Activated CD8-positive, alpha-beta T cell treated with anti-CD3 and anti-CD28 coated beads for 36 hours (primary cell): ENCODE measurements at places on chromosomes 1 and 21.

DNA sequence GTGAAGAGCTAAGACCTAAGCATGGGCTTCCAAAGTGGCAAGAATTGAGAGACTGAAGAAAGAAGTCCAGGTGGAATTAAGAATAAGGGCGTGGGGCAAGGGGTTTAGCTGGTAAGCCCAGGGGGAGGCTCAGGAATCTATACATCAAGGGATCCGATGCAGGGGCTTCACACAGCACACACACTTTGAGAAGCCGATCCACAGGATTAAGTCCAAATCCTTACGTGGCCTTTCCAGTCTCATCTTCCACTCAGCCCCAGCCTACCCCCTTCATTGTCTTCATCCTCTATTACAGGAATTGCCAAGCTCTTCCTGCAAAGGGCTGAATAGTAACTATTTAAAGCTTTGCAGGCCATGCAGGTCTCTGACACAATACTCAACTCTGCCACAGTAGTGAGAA, 101.3 kb downstream of the TGFBR3 start:
- H3K36me3 ChIP-seq: peaks cover 4% of the 10 kb centered on the region
- no peak overlapping the region for H3K4me3 ChIP-seq
- H3K4me1 ChIP-seq: peaks cover 10% of the 10 kb centered on the region
- DNase-seq: no peak
- no peak overlapping the region for H3K27ac ChIP-seq
- no peaks in the 10 kb centered on the region for H3K27me3 ChIP-seq

DNA sequence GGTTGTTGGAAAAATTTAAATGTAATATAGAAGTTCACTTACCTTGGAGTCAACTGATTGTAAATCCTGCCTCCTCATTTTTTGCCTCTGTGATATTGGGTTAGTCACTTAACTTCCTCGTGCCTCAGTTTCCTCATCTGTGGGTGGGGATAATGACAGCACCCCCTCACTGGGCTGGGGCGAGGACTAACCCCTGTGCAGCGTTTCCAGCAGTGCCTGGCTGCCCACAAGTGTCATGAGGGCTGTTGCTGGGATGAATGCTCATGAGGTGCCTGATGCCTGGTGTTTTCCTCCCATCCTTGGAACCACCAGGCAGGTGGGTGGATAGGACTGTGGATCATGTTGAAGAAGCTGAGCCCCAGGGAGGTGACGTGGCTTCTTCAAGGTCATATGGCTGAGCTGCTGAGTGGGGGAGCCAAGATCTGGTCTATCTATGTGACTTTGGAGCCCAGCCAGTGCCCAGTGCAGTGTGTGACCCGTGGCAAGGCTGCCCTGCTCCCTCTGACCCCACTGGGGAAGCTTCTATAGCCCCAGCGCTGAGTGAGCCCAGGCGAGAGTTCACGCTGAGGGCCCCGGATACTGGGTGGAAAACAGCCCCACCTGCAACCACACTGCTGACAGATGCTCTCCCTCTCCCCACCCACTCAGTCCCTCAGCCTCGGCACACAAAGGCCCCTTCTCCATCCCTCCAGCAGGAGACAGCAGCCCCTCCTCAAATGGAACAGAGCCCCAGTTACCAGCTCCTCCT, 446.0 kb downstream of the PTPRU start:
- H3K27ac ChIP-seq: no peak overlapping the region
- H3K36me3 ChIP-seq: no peaks in the 10 kb centered on the region
- H3K4me3 ChIP-seq: no peak overlapping the region
- DNase-seq: no peak
- H3K27me3 ChIP-seq: peaks cover 2% of the 10 kb centered on the region

- H3K4me1 ChIP-seq: peaks cover 25% of the 10 kb centered on the region
- no peak for DNase-seq
- peaks cover 21% of the 10 kb centered on the region for H3K36me3 ChIP-seq
- peak overlapping the region; percentile 89 for H3K27ac ChIP-seq
- peak overlapping the region; percentile 92 for H3K4me3 ChIP-seq
Measured at GRCh38 chr1:11980676-11980972, 380 bp downstream of the MFN2 start.

GRCh38 chr1:177385760-177386698, 215.3 kb downstream of the BRINP2 start:
- H3K36me3 ChIP-seq: no peaks in the 10 kb centered on the region
- no peaks in the 10 kb centered on the region for H3K4me1 ChIP-seq
- peaks cover 3% of the 10 kb centered on the region for H3K27me3 ChIP-seq

DNA sequence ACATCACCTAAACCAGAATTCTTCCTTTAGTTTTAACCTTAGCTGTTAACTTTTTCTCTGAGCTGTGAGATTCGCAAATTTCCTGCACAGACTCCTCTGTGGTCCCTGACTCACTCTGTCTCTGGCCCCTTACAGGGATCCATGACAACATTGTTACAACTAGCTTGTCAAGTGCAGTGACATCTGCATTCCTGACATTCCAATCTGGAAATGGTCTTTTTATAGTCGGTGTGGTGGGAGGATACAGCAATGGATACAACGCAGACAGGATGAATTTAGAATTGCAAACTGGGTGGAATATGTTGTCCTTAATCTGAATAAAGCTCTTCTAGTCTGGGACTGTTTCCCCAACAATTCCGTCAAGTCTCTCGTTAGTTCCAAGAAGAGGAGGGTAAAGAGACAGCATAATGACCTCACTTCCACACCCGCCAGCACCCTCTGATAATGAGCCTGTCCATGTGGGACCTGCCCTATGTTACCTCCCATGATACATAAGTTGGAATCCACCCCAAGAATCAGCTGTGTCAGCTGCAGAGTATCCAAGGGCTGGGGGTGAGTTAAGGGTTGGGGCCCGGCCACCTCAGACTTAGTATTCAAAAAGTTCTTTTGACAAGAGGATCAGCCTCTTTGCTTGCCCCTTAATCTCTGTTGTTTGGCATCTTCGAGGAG, 49.4 kb downstream of the ILDR2 start:
- peaks cover 17% of the 10 kb centered on the region for H3K27me3 ChIP-seq
- H3K4me1 ChIP-seq: no peaks in the 10 kb centered on the region
- H3K36me3 ChIP-seq: peaks cover 7% of the 10 kb centered on the region
- DNase-seq: no peak
